ENCODE measurements at places on chromosomes 12 and 14.

DNA sequence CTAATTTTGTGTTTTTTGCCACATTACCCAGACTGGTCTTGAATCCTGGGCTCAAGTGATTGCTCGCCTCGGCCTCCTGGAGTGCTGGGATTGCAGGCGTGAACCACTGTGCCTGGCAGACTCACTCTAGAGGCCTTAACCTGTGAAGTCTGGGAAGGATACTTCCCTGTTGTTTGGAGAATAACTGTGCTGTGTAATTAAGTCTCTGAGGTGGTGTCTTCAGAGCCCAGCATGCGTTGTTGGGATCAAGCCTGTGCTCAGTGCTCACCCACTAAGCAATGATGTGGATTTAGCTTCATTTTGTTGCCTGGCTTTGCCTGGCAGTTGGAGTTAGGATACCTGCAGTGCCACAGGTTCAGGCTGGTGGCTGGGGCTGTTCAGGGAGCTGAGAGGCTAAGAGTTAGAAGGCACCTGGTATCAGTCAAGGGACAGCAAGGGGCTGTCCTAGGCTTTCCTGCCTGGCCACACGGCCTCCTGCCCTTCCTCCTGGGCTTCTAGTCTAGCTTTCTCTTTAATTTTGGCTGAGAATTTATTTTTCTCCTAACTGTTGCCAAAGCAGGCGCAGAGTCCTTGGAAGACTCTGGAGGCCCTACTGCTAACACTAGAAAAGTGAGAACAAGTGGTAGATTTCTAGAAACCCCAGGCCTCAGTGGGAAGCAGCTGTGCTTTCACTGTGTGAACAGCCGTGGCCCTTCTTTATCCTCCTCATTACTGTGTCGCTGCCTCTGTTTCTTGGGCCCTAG is 38.5 kb downstream of the EP400 start:
- no peak for DNase-seq

GRCh38 chr12:120726961-120727360 is 1.3 kb downstream of the ACADS start:
- DNase-seq, result no peak

GRCh38 chr14:66076176-66076575 is 410.0 kb upstream of the CCDC196 start:
- no peak for DNase-seq

DNA sequence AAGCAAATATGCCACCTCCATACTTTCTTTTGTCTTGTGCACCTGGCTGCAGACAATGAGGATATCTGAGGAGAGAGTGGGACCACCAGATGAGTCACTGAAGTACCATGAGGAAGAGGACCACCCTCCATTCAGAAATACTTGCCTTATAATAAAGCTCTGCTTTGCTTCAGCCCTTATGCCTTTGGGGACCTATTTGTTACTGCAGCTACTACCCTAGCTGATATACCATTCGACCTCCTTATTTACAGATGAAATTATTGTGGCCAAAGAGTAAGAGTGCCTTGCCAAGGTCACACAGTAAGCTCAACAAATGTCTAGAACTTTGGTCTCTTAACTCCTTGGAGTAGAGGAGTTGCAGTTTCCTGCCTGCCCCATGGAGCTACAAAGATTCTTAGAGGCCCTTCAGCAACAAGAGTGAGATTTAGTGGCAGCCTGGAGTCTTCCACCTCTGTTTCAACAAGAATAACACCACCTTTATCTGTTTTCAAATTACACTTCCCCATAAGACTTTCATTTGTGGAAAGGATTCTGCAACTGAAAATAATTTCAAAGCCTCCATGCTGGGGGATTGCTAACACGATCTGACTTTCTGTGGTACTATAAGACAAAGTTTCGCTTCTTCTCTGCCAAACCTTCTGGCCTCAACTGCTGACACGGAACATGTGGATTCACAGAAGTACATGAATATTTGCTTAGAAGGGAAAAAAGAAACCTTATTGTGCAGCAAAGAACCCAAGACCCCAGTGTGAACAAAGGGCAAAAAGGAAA is 3.6 kb downstream of the CMKLR1 start:
- DNase-seq, result no peak

DNA sequence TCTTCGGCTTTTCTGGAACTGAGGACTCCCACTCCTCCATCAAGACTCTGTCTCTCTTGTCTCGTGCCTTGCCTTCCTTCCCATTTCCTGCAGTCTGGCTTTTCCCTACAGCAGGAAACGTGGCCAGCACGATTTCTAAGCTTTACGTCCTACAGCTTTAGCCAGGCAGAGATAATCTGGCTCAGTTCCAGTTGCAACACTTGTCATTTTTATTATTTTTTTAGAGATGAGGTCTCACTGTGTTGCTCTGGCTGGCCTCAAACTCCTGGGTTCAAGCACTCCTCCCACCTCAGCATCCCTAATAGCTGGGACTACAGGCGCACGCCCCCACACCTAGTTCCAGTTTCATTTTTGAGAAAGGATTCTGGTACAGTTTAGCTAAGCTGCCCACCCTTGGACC is 19.9 kb downstream of the CALM1 start:
- no peak for DNase-seq

- DNase-seq, result no peak
These were observed 173.0 kb downstream of the STXBP6 start for GRCh38 chr14:24876996-24877395.

- DNase-seq, result no peak
These were observed 36.8 kb downstream of the CDC42BPB start for GRCh38 chr14:103020271-103021170.

- DNase-seq, result no peak
These were observed 184.8 kb upstream of the RTL1 start for GRCh38 chr14:101088395-101088667.

GRCh38 chr14:57492859-57493258 is 798 bp downstream of the CCDC198 start:
- DNase-seq, result no peak

GRCh38 chr12:75881920-75882319 is 149.7 kb downstream of the PHLDA1 start:
- DNase-seq, result no peak

GRCh38 chr12:82627799-82628198 is 58.9 kb upstream of the TMTC2 start:
- no peak for DNase-seq

DNA sequence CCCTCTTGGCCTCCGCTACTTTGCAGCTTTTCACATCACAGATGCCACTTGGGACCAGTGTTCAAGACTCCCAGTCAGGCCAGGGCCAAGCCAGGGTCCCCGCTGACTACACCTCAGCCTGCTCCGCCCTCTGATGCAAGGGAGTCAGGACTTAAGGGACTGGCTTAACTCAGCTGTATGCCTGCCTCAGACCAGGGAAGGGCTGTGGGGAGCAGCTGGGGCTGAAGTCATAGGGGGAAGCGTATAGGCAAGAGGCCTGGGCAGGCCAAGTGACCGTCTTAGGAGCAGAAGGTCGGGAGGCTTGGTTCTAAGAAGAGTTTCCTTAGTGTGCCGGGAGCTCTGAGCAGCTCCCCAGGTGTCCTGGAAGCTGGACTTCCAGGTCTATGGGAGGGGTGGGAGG is 21.9 kb downstream of the KDM2B start:
- no peak for DNase-seq

DNA sequence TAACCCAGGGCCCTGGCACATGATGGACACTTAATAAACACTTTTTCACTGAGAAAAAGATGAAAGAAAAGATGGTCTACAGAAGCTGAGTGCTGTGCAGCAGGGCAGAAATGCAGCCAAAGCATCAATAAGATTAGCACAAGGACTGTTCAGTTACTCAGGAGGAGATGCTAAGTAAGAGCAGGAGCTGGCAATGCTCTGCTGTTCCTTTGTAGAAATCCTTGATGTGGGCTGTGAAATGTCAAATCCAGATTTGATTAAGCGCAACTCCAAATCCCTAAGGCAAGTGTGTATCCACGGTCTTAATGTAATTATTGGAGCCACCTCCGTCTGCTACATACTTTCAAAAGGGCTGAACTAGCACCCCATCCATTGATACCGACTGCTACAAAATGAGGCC is 151.8 kb upstream of the BTG1 start:
- no peak for DNase-seq

DNA sequence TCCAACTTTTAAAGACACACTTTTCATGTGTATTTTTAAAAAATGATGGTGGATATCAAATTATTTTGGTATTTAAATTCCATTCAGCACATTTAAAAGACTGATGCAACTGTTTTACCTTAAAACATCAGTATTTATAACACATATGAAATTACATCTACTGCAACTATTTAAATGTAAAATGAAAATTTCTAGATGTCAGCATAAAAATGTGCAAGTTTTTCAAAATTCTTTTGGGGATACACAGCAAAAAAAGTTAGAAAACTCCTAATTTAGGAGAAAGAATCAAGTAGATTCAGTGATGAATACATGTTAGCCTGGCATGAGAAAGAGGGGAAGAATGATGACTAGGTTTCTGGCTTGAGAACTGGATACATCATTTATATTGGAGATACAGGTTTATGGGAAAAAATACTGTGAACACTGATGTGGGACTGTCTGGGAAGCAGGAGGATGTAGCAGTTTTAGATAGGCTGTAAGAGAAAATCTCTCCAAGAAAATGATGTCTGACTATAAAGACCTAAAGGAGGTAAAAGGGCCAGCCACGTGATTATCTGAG is 9.2 kb downstream of the SOS2 start:
- no peak for DNase-seq

DNA sequence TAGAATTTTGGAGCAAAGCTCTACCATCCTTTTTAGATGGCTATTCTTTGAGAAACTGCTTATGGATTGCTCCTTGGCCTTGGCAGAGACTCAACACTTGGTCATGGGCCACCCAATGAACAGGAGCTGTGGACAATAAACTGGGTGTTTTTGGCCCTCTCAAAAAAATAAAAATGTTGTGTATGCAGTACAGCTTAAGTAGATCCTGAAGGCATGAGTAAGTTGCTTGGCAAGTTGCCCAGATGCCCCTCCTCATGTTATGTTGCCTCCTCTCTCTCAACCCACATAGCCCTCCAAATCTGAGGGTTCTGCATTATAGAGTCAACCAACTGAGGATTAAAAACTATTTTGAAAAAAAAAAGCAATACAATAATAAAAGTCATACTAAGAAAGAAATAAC is 124.9 kb downstream of the ATP23 start:
- no peak for DNase-seq

GRCh38 chr12:5944053-5944452 is 1.0 kb downstream of the ANO2 start:
- no peak for DNase-seq

GRCh38 chr14:66174453-66174891 is 311.7 kb upstream of the CCDC196 start:
- no peak for DNase-seq

GRCh38 chr14:59274991-59275391 is 86.5 kb downstream of the DAAM1 start:
- no peak for DNase-seq

GRCh38 chr12:114611145-114612018 is 72.6 kb downstream of the TBX3 start:
- no peak for DNase-seq

DNA sequence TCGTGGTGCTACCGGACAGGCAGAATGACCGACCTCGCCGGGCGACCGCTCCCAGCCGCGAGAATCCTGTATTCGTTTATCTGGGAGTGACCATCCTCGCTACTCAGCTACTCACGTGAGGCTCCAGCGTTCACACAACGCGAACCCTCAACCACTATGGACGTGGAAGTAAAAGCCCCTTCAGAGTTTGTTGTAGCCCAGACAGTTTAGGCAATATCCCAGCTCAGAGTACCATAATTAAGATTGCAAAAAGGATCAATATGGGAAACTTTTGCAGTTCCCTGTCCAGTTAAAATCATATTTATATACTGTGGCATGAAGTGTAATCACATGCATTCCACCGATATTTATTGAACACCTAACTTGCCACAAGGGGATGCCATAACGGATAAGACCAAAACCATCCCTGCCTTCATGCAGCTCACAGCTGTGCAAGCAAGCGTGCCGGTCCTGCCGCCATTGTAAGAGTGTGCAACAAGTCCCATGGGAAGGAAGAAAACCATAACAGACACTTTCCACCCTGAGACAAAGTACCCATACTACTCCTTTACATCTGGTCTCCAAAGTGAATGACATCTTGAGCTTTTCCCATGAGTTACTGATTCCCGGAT is 938 bp upstream of the MAX start:
- no peak for DNase-seq

GRCh38 chr14:56854325-56854724 is 44.0 kb upstream of the OTX2 start:
- no peak for DNase-seq

DNA sequence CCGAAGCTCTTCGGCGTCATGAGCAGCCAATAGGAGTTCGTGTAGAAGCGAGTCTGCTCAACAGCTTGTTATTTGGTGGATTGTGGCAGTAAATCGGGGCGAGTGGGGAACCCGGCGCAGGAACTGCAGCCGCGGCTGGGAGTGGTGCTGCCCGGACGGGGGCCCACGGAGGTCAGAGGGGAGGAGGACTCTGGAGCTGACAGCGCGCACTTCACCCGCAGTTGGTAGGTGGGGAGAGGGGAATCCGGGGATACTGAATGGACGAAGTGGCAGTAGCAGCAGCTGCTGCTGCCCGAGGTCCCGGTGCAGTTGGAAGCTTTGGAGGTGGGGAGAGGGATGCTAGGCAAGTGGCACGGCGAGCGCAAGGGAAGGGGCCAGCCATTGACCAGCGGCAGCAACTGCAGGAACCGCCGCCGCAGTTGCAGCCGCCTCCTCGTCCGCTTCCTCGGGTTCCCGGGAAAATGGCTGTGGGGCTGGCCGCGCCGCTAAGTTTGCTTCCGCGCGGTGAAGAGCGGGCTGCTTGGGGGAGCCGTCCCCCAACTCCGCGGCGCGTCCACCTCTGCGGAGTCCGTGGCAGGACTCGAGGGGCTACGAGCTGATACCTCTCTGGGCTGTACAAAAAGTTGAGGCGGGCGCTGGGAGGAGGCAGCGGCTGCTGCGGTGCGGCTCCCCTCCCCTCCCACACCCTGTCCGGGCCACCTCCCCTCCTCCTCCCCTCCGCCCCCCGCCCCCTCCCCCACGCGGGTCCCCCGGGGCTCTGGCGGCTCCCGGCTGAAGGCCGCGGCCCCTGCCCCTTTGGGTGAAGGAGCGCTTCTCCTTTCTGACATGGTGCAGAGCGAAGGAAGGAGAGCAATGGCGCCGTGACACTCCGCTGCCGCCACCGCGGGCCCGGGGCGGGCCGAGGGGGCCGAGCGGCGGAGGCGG is at the start of gene ARID4A:
Gene ARID4A, plus strand, starts transcription at position 79 of the 924 bp plus-strand sequence. CDS start 1,300 bp downstream, outside the sequence.
- no peak for DNase-seq

DNA sequence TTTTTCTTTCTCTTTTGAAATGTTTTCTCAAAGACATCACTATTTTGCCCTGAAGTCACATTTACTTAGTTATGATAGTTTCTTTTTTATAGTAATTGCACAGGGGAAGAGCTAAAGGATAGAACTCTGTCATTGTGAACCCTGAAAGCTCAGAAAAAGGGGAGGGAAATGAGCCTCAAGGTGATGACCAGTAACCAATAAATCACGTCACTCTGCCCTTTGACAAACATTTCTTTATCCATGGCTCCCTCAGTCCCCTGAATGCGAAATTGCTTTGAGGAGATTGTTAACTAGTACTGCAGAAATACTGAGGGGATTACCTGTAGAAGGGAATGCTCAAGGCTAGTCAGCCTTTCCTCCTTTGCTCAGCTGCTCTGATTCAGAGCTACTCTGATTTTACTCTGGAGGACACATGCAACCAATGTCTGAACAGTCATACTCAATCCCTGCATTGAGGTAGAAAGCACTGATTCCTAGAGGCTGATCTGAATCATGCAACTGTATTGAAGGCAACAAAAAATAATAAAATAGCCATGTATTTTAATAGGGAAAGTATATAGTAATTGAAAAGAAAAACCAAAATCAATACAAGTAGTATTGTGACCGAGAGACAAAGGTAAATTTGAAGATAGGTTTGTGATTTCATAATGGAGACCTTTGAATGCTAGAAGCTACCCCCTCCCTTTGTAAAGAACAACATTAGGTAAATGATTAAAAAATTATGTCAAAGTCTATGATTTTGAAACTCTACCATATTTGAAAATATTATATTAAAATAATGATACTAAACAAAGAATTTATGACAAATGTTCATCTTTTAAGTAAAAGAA is 24.7 kb downstream of the SLCO1B1 start:
- DNase-seq, result no peak

Measured in cortex of kidney (tissue), 1 donor.